ENCODE measurements at places on chromosomes 2 and 18. TPM values are rescaled to one million over a fixed set of nuclear protein-coding genes. Genes with fewer than 3 reads are reported as not detected.

Gene WDCP
- total RNA-seq, result 12.0 TPM

Gene ADAM23
- total RNA-seq, result 9.6 TPM

Gene CD207
- 0.30 TPM for total RNA-seq

Gene TFCP2L1
- total RNA-seq, result not detected

Gene STK16
- 42.6 TPM for total RNA-seq

Gene FMNL2
- total RNA-seq, result 15.6 TPM

Gene ATP6V1B1
- 0.15 TPM for total RNA-seq

Gene SULT6B1
- not detected for total RNA-seq

Gene ITGB6
- not detected for total RNA-seq

Gene ZNF24
- total RNA-seq, result 44.8 TPM

Measured in epithelial cell of umbilical artery (primary cell).